ENCODE measurements at places on chromosomes 3 and 15. TPM values are rescaled to one million over a fixed set of nuclear protein-coding genes. Genes with fewer than 3 reads are reported as not detected.

PP2D1 gene
- total RNA-seq: not detected

DNA sequence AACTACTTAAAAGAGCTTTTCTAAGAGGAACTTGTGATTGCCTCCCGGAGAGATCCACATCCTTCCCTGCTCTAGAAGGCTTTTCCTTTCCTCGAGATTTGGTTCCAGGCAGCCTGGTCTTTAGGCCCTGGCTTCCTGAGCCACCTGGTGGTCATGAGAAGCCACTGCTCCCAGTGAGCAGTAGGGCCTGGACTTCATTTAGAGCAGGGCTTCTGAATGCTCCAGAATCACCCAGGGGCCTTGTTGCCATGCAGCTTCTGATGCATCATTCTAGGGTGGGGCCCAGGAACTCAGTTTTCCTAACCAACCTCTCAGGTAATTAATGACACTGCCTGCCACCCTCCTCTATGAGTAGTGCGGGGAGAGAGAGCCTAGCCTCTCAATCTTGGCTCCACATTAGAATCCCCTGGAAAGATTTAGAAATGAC is 29.6 kb downstream of the PSMD6 start:
- H3K4me1 ChIP-seq: no peaks in the 10 kb centered on the region
- no peak overlapping the region for H3K4me3 ChIP-seq
- no peak overlapping the region for H3K27ac ChIP-seq
- no peaks in the 10 kb centered on the region for H3K27me3 ChIP-seq
- DNase-seq: peak; percentile 67

DNA sequence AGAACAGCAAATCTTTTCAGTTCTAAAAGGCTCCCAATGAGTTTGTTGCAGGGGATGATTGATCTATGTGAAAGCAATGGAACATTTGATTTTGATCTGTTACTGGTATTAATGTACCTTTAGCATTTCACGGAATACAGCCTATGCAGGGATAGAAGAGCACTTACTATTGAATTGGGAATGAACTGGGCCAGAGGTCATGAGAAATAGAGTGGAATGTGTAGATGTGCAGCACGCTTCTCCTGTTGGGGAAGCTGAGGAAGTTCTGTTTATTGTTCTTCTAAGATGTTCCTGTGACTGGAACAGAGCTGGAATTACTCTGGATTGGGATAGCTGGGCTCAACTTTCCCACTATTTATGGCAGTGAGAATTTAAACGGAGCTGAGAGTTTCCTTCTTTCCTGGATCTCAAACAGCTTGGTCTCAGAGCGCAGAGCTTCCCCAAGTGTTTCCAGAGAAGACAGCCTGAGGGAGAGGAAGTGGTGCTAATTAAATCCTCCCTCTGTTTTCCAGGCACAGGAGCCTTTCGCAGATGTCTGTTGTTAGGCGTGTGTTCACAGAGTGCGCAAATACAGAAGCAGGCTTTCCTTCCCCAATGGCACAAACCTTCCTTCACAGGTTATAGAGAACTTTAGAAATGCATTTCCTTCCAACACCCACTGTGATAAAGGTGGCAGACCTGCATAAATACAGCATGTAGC is 32.5 kb downstream of the TPRG1 start:
- no peak overlapping the region for H3K4me3 ChIP-seq
- H3K4me1 ChIP-seq: no peaks in the 10 kb centered on the region
- no peaks in the 10 kb centered on the region for H3K36me3 ChIP-seq
- H3K27me3 ChIP-seq: no peaks in the 10 kb centered on the region

- peaks cover 6% of the 10 kb centered on the region for H3K4me1 ChIP-seq
- no peaks in the 10 kb centered on the region for H3K27me3 ChIP-seq
- DNase-seq: no peak
- H3K36me3 ChIP-seq: peaks cover 6% of the 10 kb centered on the region
- H3K4me3 ChIP-seq: peak overlapping the region; percentile 77
These were observed 933 bp upstream of the APEH start for GRCh38 chr3:49673121-49673714.
